ENCODE measurements at places on chromosomes 16 and 17.
A peak's percentile ranks its signal among the peaks of the same experiment; 100 is the strongest.

GRCh38 chr16:52073024-52073423 lies 473.9 kb downstream of the TOX3 start:
- DNase-seq = no peak

- no peak for DNase-seq
Measured at GRCh38 chr16:52114379-52114778, 432.6 kb downstream of the TOX3 start.

GRCh38 chr17:50356892-50357510 lies 11.1 kb downstream of the XYLT2 start:
- DNase-seq = no peak

- no peak for DNase-seq
Measured at GRCh38 chr17:81238490-81238814, 403 bp downstream of the TEPSIN start.

DNA sequence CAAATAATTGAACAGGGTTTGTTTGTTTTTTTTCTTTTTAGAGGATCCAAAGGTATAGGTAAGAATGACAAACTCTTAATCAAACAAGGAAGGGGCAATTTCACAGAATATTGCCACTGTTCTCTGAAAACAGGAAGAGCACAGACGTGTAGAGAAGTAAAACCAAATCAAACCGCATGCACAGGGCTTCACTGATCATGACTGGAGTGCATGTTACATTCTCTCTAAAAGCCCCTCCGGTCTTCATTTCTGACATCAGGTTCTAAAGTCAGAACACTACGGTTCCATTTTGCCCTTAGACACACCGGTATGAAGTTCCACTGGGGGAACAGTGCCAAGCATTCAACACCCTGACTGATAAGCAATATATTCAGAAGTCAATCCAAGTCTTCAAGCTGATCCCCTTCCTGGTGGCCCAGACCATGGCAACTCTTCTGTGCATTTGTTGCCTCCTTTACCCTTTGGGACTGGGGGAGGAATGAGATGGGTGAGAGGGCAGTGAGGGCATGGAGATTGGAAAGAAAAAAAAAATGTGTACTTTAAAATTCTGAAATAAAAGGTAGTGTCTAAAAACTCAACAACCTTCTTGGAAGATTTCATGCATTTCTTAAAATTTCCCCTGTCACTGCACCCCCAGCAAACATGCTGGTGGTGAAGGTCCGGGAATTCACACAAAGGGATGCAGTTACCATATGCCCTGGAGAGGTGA lies 1.4 kb downstream of the MMD start:
- peak; percentile 38 for DNase-seq

- DNase-seq = no peak
Measured at GRCh38 chr17:28957277-28957991, 6.1 kb upstream of the PHF12 start.

GRCh38 chr16:53936052-53936451 lies 232.1 kb downstream of the FTO start:
- DNase-seq = no peak

DNA sequence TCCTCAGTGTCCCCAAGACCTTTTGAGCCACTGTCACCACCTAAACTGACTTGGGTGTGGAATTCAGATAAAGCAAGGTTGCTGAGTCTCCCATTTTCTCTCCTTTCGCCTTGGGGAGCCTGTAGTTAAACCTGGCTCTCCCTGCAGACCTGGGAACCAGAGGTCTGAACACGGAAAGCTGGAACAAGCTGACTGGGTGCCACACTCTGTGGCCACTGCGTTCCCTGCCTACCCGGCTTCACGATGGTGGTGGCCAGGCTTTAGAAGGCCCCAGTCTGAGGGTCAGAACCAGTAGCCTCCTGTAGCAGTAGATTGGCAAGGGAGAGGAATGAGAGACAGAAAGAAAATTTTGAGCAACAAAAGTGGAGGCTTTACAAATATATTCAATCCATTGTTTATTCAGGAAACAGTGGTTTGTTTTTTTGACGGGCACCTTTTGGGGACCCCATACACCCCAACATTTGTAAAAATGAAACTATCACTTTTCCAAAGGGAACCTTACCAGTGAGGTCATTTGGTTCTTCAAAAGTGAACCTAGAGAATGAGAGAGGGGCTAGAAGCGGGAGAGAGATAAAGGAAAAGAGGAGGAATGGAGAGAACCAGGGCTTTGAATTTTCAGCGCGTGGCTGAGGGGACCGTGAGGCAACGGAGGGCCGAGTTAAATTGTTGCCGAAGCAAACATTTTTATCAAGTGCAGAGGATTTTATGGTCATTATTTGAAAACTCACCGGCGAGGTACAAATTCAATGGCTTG lies 1.8 kb upstream of the HOXB8 start:
- no peak for DNase-seq

DNA sequence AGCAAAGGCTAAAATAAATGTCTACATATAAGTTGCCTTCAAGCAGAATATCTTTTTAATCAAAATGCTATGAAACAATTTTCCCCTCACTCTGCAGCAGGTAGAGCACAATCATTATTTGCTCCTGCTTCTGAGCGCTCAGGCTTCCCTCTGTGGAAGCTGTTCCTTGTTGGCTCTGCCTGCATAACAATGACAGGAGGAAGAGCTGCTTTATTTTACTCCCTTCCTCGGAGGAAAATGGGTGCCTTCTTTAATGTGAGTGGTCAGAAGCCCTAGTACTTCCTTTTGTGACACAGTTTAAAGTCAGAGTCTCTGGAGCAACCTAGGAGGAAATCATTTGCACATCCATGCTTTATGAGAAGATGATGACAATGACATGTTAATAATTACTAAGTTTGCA lies 492.1 kb downstream of the CDH8 start:
- DNase-seq = no peak

All from common myeloid progenitor, CD34-positive (primary cell).